Epithelial cell of umbilical artery (primary cell): ENCODE measurements at places on chromosomes 6 and 20. TPM values are rescaled to one million over a fixed set of nuclear protein-coding genes. Genes with fewer than 3 reads are reported as not detected.

The ENPP4 gene
- total RNA-seq: 9.7 and 9.9 TPM in 2 replicates

The PLCB1 gene
- 10.4 and 18.5 TPM in 2 replicates for total RNA-seq

The SNAP25 gene
- 0.15 TPM in 1 of 2 replicates, not detected in the other for total RNA-seq

The PNLDC1 gene
- total RNA-seq: 0.30 and 0.32 TPM in 2 replicates

The MAD2L1BP gene
- total RNA-seq: 29.9 and 64.0 TPM in 2 replicates

The RHAG gene
- total RNA-seq: not detected in 2 replicates

The FUT9 gene
- total RNA-seq: not detected in 2 replicates

The MYCT1 gene
- 127 and 133 TPM in 2 replicates for total RNA-seq

The MUC21 gene
- not detected in 2 replicates for total RNA-seq

The ADTRP gene
- 5.3 and 9.1 TPM in 2 replicates for total RNA-seq

The GID8 gene
- total RNA-seq: 42.9 and 43.0 TPM in 2 replicates

The CRYBG1 gene
- 31.8 and 67.9 TPM in 2 replicates for total RNA-seq

The CHMP4B gene
- 47.4 and 77.1 TPM in 2 replicates for total RNA-seq

The PREX1 gene
- total RNA-seq: 48.1 and 49.4 TPM in 2 replicates

The LTB gene
- 3.2 and 6.7 TPM in 2 replicates for total RNA-seq
